Esophagus mucosa (tissue), 1 donor: ENCODE measurements at places on chromosomes 6 and 20. TPM values are rescaled to one million over a fixed set of nuclear protein-coding genes. Genes with fewer than 3 reads are reported as not detected.

Gene SLC16A10
- 0.24 TPM for total RNA-seq

Gene OR12D3
- total RNA-seq: not detected

- ATAC-seq: no peak
These were observed 56.9 kb downstream of the IRF4 start for GRCh38 chr6:448296-449056.

- peak; percentile 89 for ATAC-seq
These were observed 230.5 kb downstream of the ZMYND8 start for GRCh38 chr20:47125758-47126591.

- no peak for ATAC-seq
These were observed 53.9 kb downstream of the ERMARD start for GRCh38 chr6:169805242-169805838.

GRCh38 chr6:21537637-21538036 lies 55.9 kb upstream of the SOX4 start:
- no peak for ATAC-seq

DNA sequence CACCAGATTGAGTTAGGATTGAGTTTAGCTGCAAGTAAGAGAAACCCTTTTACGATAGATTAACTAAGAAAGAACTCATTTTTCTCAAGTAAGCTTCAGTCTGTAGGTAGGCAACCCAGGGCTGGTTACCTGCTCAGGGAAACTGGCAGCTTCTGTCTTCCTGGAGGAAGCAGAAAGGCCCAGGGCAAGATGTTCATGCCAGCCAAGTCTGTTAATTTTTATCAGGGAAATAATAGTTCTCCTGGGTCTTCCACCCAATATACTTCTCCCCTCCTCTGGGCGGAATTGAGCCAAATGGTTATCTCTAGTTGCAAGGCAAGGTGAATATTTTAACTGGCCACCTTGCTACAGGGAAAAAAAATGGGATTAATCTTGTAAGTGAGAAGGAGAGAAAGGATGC lies 98.2 kb downstream of the UTRN start:
- no peak for ATAC-seq
